Cardiac muscle cell (in vitro differentiated cells and primary cell): ENCODE measurements at places on chromosomes 2 and 18.

DNA sequence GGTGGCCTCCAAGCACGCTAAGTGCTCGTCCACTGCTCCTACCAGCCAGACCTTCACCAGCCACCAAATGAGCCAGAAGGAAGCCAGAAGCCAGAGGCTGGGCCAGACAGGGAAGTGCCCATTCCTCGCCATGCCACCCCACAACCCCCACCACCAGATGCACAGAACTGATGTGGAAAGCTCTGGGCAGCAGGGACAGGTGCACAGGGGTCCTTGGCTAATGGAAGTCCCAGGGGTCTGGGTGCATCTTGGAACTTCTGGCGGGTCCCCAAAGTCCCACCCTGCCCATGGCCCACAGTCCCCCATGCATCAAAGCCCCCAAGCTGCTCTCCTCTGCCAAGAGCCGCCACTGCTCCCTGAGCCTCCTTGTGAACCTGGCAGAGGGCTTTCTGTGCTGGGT, 173.1 kb upstream of the ID2 start:
- DNase-seq, result no peak

- DNase-seq, result no peak
These were observed 13.2 kb upstream of the KLHL30 start for GRCh38 chr2:238125127-238125885.

DNA sequence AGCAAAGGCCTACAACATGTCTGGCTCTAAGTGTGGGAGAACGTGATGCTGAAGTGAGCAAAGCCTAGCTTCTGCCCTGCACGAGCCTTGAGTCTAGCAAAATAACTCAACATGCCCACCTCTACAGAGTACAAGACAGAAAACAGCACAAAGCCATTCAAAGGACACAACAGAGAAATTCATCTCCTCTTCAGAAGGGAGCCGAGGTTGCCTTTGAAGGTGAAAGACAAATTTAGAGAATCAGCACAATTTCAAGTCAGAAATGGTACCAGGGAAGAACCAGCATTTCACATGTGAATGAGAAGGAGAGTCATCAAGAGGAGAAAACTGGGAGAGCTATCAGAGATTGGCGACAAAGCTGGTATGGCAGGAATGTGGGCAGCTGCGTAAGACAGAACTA, 21.7 kb upstream of the CYTIP start:
- DNase-seq, result no peak

DNA sequence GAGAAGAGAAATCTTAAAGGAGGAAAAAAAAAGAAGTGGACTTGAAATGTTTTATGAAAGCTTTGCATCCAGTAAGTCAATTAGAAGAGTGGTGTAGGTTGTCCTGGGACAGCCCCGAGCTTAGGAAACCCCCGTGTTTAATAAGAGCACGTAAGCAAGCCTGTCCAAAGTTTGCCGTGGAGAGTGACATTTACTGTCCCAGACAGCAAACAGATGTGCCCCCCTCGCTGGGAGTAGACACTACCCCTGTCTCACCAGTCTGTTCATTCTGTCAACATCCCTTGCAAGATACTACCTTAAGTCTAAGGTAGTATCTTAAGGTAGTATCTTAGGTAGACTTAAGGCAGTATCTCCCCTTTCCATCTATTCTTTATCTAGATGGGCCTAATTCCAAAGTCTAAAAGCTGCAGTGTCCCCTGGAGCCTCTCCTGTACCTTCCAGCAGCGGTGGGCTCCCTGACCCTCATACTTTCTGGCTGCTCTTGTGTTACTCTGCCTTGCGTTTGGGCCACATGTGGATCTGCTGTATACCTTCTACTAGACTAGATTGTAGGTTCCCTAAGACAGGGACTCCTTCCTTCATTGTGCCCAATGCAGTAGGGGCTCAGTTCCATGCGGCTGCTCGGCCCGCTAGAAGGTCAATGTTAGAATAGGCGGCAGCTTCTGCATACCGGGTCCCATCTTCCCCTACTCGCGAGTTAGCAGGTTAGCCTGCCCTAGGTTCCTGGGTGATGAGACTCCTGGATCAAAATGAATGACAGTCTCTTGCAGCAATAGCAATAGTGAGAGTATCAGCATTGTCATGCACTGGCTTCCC, 244.1 kb downstream of the GBX2 start:
- DNase-seq, result no peak

GRCh38 chr2:36781907-36782720, 85.6 kb downstream of the VIT start:
- DNase-seq, result peak; percentile 17

DNA sequence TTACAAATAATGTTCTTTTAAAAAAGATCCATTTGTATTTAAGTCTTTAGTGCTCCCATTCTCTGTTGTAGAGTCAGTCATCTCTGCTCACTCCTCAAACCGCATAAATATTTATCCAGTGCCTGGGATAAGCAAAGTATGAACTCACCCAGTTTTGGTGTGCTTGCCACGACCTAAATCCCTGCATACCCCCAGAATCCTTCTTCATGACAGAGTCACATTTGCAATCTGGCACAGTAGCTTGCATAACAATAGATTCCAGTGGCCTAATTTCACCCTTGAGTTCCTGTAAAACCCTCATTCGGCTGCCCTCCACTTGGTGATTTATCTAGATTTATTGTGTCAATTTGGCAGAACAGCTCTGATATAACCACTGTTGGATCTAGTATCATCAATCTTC, 92.9 kb downstream of the DTNA start:
- DNase-seq, result no peak

- DNase-seq, result no peak
These were observed 81.4 kb downstream of the CDCA7 start for GRCh38 chr2:173436088-173436487.

GRCh38 chr2:223829128-223829527, 8.3 kb downstream of the AP1S3 start:
- DNase-seq, result no peak

- no peak for DNase-seq
These were observed 202.4 kb downstream of the INSIG2 start for GRCh38 chr2:118290411-118291250.

- DNase-seq, result no peak
These were observed 69.9 kb upstream of the HK2 start for GRCh38 chr2:74763962-74764428.

DNA sequence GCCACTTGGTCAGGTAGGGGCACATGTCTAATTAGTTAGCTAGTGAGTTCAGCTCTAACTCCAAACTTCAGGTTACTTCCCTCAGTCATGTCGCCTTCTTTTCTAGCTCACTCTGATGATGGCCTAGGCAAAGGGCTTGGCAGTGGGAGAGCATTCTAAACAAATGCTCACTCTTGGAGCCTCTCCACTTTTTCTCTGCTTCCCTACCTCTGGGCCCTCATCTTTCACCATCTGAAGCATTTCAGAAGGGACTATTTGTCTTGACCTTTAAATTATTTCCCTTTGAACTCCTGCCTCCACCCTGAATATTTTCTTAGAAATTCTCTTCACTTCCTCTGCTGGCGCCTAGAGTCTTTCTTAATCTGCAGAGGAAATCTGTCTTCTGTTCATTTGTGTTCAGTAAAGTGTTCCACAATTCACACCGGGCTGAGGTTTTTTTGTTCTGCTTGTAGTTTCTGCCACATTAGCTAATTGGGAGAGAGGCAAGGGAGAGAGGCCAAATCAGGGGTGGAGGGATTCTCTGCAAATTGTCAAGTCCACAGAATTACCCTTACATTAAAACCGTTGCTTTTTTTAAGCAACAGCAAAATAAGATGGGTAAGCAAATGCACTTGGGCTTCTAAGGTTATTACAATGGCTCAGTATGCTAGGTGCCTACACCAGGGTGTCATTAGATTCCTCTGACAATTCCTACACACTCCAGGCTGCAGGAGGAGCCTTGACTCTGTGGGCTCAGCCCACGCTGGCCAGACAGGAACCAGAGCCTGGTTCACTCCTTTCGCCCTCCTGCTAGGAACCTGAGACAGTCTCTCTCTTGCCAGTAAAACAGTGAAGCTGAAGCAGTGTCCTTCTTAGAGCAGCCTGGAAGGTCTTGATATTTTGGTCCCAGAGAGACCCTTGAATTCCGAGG, 5.5 kb downstream of the MSGN1 start:
- peak; percentile 44 for DNase-seq
